ENCODE measurements at places on chromosomes 2 and 18.
A peak's percentile ranks its signal among the peaks of the same experiment; 100 is the strongest.

DNA sequence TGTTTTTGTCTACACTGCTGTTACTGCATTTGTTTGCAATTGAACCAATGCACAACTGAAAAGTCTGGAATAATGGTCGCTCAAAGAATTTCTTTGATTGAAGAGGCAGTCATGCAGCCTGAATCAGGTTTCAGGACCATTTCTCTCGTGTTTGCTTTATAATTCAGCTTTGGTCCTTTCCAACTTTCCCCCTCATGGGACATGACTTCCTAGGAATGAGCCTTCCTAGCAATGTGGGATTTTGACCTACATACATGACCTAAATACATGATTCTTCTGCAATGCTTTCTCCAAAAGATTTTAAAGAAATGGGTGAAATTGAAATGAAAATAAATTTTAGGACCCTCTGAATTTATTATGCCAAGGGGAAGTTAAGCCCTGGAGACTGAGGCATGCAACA is 197.4 kb downstream of the MREG start:
- DNase-seq: no peak

GRCh38 chr2:15714609-15715008 is 122.9 kb downstream of the DDX1 start:
- no peak for DNase-seq

GRCh38 chr2:238092486-238093035 is 7.6 kb upstream of the ESPNL start:
- DNase-seq: no peak

DNA sequence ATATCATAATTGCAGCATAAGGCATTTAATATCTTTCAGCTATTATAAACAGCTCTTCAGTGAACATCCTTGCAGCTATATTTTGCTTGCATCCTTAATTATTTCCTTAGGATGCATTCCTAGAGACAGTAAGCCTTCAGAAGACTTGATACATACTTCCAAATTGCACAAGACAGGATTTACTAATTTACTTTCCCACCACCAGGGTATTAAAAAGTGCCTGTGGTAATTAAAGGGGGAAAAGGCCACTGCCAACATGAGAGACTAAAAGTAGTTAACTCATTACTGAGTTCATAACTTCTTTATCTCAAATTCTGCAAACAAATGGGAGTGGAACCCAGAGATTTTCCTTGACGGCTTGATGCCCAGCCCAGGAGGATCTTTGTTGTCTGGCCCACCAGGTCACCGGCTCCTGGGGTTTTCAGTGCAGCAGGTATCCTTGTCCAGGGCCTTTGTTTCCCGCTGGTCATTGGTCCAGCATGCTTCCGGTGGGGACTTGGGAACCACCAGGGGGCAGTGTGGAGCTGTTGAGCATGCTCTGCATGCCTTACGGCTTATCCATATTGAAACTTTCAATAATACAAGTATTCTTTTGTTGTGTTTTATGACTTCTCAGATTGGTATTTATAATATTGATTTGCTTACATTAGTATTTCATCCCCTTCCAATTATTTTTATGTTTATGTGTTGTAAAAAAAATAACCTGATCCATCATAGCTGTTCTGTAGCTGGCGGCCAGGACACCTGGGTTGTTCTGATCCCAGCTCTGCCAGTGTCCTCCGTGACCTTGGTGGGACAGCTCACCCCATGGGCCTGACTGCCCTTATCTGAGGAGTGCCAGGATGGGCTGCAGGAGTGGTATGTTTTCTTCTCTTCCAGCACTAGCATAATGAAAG is 61.4 kb downstream of the TGOLN2 start:
- peak; percentile 32 for DNase-seq

GRCh38 chr2:217897091-217897715 is 105.6 kb downstream of the TNS1 start:
- DNase-seq: no peak

- DNase-seq: no peak
Measured at GRCh38 chr2:26144031-26144430, 28.9 kb upstream of the GAREM2 start.
